Epithelial cell of prostate (primary cell): ENCODE measurements at places on chromosomes 16 and 17.

- no peak for DNase-seq
These were observed 424 bp downstream of the YBX2 start for GRCh38 chr17:7293816-7294613.

GRCh38 chr16:23410176-23410575, 42.8 kb downstream of the COG7 start:
- DNase-seq, result no peak

GRCh38 chr17:70080541-70081347, 5.7 kb downstream of the KCNJ16 start:
- DNase-seq, result no peak

DNA sequence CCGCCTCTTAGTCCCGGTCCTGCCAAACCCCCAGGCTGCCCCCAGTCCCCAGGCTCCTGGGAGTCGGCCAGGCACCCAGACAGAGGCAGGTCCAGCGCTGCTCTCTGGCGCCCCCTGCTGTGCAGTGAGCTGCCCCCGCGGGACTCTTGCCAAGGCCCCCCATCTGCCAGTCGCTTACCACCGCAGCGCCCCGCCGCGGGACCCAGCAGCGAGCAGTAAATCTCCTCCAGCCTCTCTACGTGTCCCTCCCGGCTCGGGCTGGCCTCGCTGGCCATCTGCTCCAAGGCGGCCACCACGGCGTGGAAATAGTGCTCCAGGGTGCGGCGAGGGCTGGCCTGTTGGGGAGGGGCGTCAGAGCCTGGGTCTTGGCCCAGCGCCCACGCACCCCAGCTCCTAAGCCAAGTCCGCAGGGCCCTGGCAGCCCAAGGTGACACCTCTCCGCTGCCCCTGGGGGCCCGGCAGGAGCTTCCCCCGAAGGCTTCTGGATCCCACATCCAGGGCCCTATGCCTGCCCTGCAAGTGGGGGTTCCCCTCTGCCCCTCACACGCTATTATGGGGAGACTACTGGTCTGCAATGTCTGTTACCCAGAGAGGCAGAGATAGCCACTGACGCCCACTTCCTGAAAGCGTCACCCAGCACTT, 33.7 kb upstream of the MFSD6L start:
- DNase-seq, result no peak

DNA sequence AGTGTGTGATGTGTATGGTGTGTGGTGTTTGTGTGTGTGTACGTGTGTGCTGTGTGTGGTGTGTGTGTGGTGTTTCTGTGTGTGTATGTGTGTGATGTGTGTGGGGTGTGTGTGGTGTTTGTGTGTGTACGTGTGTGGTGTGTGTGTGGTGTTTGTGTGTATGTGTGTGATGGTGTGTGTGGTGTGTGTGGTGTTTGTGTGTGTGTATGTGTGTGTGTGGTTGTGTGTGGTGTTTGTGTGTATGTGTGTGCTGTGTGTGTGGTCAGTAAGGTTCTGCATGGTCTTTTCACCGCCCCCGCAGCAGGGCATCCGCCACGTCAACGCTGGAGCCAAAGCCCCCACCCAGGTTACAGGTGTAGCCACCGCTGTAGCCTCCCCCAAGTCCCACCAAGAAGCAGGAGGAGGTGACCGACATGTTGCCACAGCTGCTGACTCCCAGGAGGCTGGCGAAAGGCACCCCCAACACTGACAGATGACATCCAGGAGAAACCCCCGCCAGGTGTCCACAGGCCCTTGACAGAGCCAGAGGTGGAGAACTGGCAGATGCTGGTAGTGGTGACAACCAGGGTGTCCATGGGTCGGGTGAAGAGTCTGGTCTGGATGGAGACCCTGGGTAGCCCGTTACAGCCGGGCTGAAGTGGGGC, 9.3 kb upstream of the KRT17 start:
- DNase-seq, result no peak

DNA sequence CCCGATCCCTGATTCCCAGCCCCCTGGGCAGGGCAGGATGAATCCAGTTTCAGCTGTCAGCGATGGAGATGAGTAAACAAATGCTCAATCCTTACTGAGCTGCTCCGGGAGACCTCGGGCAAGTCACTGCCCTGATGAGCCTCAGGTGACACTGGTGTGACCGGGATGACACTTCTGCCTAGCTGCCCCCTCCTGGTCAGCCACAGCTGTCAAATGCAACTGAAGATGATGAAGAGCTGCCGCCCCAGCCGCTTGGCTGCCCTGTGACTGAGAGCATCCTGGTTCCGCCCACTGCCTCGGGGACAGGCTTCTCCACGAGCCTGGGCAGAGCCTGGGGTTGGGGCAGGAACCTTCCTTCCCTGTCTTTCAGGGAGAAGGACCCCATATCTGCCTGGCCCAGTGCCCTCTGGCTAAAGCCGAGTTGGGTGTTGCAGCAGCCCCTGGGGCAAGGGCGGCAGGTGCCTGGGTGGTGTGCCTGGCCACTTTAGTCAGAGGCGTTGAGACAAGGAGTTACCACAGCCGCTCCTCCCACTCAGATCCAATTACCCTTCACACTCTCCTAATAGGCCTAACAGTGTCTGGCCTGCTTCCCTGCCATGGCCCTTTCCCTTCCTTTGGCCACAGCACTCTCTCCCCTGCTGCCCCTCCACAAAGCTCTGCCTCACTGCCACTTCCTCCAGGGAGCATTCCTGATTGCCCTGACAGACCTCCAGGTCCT, 5.5 kb downstream of the CCL17 start:
- no peak for DNase-seq

DNA sequence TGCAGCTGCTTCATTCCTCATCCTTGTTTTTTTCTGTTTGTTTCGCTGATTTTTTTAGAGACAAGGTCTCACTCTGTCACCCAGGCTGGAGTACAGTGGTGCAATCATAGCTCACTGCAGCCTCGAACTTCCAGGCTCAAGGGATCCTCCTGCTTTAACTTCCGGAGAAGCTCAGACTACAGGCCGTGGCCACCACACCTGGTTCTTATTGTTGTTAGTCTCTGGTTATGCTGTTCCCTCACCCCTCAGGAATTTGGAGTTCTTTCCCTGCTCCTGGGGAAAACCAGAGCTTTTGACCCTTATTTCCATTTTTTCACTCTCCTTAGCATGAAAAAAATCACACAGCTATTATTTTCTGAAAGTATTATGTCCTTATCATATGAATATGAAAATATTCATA, 1.8 kb downstream of the ODF4 start:
- DNase-seq, result no peak
